ENCODE measurements at places on chromosomes 12 and 14.

DNA sequence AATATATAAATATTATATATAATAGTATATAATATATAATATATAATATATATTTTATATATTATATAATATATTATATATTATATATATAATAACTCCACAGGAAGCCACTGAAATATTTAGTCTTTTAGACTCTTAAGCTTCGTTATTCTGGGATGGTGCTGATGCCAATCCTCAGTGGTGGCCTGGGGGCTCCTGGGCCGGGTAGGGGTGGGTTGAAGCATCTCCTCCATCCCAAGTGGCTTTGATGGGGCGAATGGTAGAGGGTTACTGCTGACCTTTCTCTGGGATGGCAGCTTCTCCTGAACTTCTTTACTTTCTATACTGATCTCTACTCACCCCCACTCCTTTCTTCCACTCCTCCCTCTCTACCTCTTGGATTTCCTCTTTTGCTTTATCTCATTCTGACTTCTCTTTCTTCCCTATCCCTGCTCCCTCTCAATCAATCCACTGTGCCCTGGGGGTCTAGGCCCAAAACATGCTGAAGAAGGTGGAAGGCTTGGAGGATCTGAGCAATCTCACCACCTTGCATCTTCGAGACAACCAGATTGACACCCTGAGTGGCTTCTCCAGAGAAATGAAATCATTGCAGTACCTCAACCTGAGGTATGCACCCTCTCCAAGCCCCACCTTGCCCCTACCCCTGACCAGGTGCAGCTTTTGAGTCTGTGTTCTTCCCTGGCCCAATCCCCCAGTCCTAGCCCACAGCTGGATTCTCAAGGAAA, 4.8 kb upstream of the ENO2 start:
- no peak for DNase-seq

- DNase-seq: no peak
These were observed 130.8 kb upstream of the PRKD1 start for GRCh38 chr14:30058401-30058800.

DNA sequence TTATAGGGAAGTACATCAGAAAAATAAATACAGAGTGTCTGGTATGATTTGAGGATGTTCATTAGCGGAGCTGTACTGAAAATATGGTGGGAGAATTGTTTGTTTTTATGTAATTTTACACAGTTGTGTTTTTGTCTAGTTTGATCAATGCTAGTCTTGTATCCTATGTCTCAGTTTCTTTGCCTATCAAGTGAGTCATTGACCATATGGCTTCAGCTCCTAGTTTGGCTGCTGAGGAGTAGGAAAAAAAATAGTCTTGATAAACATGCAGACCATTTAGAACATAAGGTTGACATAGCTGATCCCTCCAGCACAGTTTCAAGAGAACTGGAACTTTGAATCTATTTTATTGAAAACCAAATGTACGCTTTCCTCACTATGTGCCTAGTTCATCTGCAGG, 1292.1 kb upstream of the FLRT2 start:
- no peak for DNase-seq

GRCh38 chr12:52204931-52205505, 13.2 kb upstream of the KRT80 start:
- DNase-seq: no peak

- DNase-seq: no peak
These were observed 123.7 kb upstream of the GSC start for GRCh38 chr14:94893411-94894160.

DNA sequence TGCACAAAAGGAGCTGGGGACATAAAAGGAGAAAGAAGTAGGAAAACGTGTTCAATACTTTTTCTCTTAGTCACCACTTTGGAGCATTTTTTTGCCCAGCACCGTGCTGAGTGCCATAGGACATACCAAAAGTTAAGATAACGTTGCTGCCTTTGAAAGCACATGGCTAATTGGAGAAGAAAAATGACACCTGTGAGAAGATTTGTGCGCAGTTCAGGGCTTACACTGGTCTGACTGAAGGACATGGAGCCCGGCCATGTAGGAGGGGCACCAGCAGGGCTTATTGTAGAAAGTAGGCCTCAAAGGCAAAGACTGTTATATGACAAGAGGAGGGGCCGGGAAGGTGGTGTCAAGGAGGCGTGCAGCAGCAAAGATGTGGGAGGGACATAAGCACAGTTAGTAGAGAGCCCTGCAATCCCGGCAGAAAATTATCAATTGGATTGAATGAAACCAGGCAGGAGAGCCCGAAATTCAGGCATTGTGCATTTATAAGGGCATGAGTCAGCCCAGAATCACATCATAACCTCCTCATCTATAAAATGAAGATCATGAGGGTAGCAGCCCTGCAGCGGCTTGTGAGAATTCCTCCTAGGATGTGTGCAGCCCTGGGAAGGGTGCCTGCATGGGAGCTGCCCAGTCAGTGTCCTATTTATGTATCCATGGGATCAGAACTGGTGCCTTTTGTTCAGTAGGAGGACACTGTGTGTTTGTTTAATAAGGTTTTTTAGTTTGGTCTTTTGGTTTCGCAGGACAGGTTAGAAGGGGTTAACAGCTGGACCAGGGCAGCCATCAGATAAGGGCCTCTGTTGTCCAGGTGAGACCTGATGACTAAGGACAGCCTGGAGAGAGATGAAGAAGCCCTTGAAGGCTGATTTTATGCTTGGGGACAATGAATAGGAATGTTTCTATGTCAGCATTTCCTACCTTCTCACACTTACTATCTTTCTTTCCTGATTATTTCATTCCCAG, 122.4 kb downstream of the GPR135 start:
- DNase-seq: no peak

DNA sequence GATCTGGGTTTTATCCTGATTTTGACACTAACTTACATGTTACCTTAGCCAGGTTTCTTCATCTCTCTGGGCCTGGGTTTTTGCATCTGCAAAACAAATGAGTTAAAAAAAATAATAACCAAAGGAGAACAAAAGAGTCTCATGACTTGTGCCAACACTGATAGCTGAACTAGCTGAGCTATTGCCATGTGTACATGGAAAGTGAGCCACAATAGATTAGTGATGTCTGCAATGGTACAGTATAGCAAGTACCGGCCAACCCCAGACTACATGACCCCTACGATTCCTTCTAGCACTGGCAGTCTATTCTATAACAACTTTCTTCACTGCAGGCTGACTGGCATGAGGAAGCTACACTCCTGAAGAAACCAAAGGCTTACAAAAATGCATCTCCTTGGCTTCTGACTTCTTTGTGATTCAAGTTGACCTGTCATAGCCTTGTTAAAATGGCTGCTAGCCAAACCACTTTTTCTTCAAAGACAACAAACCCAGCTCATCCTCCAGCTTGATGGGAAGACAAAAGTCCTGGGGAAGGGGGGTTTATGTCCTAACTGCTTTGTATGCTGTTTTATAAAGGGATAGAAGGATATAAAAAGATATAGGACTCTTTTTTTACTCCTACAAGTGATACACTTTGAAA, 123.7 kb downstream of the DAD1 start:
- no peak for DNase-seq

DNA sequence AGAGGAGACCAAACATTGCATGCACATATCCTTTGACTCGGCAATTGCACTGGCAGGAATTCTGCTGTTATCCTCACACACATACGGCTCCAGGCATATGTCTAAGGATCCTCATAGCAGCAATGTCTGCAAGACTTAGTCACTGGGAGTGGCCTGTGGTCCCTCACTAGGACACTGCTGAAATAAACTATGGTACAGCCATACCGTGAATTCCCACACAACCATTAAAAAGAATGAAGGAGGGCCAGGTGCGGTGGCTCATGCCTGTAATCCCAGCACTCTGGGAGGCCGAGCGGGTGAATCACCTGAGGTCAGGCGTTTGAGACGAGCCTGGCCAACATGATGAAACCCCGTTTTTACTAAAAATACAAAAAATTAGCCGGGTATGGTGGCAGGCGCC, 105.1 kb downstream of the ZFP36L1 start:
- no peak for DNase-seq

Data from GM12892 (cell line).